Uterine smooth muscle cell (primary cell): ENCODE measurements at places on chromosomes 16 and 17. TPM values are rescaled to one million over a fixed set of nuclear protein-coding genes. Genes with fewer than 3 reads are reported as not detected.

The ANKFN1 gene
- total RNA-seq = under 0.01 TPM in 1 of 2 replicates, not detected in the other

The MMP15 gene
- total RNA-seq = 1.00 and 4.2 TPM in 2 replicates

The IL21R gene
- total RNA-seq = 5.2 and 12.2 TPM in 2 replicates

The FBXW10 gene
- under 0.01 and 0.12 TPM in 2 replicates for total RNA-seq

The CTF1 gene
- total RNA-seq = 2.2 and 3.0 TPM in 2 replicates

The ZG16 gene
- total RNA-seq = not detected in 2 replicates

The ABCC6 gene
- 0.33 and 0.37 TPM in 2 replicates for total RNA-seq

The GALR2 gene
- total RNA-seq = not detected in 2 replicates

The ACE gene
- 4.6 and 7.6 TPM in 2 replicates for total RNA-seq

The CDRT15 gene
- not detected in 2 replicates for total RNA-seq

The CPHXL2 gene
- not detected in 2 replicates for total RNA-seq

The TMC5 gene
- total RNA-seq = not detected in 2 replicates

The DRC7 gene
- 0.50 TPM in 1 of 2 replicates, not detected in the other for total RNA-seq

The CLUH gene
- 45.1 and 55.6 TPM in 2 replicates for total RNA-seq

The AATK gene
- 0.11 and 0.50 TPM in 2 replicates for total RNA-seq

The OR4D1 gene
- not detected in 2 replicates for total RNA-seq

The CORO1A gene
- total RNA-seq = 2.7 and 2.9 TPM in 2 replicates

The C17orf113 gene
- 0.22 and 0.37 TPM in 2 replicates for total RNA-seq

The RNF157 gene
- total RNA-seq = 0.75 and 0.89 TPM in 2 replicates

The FAM20A gene
- total RNA-seq = 12.2 and 26.7 TPM in 2 replicates

The TBX21 gene
- total RNA-seq = 0.12 and 1.4 TPM in 2 replicates

The AANAT gene
- not detected in 2 replicates for total RNA-seq

The TMEM235 gene
- total RNA-seq = not detected in 2 replicates

The SMTNL2 gene
- under 0.01 TPM in 1 of 2 replicates, not detected in the other for total RNA-seq

The HOXB4 gene
- 1.00 and 1.1 TPM in 2 replicates for total RNA-seq

The BTBD17 gene
- total RNA-seq = not detected in 2 replicates

The CFAP97D1 gene
- under 0.01 TPM in 1 of 2 replicates, not detected in the other for total RNA-seq

The SEZ6L2 gene
- 2.1 and 10.0 TPM in 2 replicates for total RNA-seq

The MYH10 gene
- total RNA-seq = 117 and 142 TPM in 2 replicates

The KRT17 gene
- 1.00 and 1.5 TPM in 2 replicates for total RNA-seq

The CMTM2 gene
- total RNA-seq = not detected in 2 replicates

The EVPLL gene
- not detected in 2 replicates for total RNA-seq

The CRYBA1 gene
- total RNA-seq = not detected in 2 replicates

The CHP2 gene
- not detected in 2 replicates for total RNA-seq

The TMC8 gene
- total RNA-seq = not detected in 2 replicates

The RUNDC3A gene
- total RNA-seq = not detected in 2 replicates

The CA7 gene
- not detected in 2 replicates for total RNA-seq

The ZNF19 gene
- total RNA-seq = 2.9 and 4.0 TPM in 2 replicates
